ENCODE measurements at places on chromosomes 7 and 10. TPM values are rescaled to one million over a fixed set of nuclear protein-coding genes. Genes with fewer than 3 reads are reported as not detected.
A peak's percentile ranks its signal among the peaks of the same experiment; 100 is the strongest.

DNA sequence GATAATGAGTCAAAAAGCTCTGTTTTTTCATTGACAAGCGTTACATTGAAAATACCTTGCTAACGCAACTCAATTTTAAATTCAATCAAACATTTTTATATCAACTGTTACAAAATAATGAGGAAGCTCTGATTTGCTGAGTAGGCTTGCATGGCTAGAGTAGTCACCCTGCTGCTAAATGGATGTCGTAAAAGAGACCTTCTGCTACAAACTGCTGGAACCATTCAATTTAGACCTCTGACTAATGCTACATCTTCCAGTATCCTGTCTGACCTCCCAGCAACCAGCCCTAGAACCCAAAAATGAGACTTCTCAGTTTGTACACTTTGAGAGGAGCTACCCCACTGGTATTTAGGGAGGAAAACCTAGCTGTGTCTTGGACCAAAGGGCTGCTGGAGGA lies 84.0 kb upstream of the ELMO1 start:
- no peak overlapping the region for H3K4me3 ChIP-seq
- no peak for DNase-seq
- H3K27me3 ChIP-seq, result no peaks in the 10 kb centered on the region
- H3K36me3 ChIP-seq, result no peaks in the 10 kb centered on the region
- H3K4me1 ChIP-seq, result no peaks in the 10 kb centered on the region

- no peaks in the 10 kb centered on the region for H3K36me3 ChIP-seq
- no peak for DNase-seq
- H3K4me1 ChIP-seq, result no peaks in the 10 kb centered on the region
- H3K27me3 ChIP-seq, result no peaks in the 10 kb centered on the region
- H3K27ac ChIP-seq, result no peak overlapping the region
Observed at GRCh38 chr7:2470204-2471021, 5.8 kb downstream of the GRIFIN start.

- H3K4me1 ChIP-seq, result peaks cover under 1% of the 10 kb centered on the region
- no peak overlapping the region for H3K4me3 ChIP-seq
- H3K27me3 ChIP-seq, result no peaks in the 10 kb centered on the region
- no peak for DNase-seq
- no peaks in the 10 kb centered on the region for H3K36me3 ChIP-seq
Observed at GRCh38 chr7:106199024-106199423, 85.8 kb downstream of the NAMPT start.

DNA sequence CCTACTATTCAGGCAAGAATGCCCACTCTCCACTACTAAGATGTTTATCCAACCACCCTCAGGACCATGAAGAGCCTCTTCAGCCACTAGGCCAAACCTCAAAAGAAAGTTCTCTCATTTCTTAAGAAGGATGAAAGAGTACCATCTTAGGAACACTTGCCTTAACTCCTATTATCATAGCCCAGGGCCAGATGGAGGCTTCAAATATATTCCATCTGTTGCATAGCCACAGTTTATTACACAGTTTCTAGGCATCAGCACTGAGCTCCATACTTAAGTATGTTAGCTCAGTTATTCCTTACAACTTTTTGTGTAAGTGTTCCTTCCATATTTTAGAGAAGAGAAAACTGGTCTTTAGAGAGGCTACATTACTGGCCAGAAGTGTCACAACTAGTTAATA lies 37.4 kb upstream of the YAE1 start:
- H3K36me3 ChIP-seq, result no peaks in the 10 kb centered on the region
- H3K4me1 ChIP-seq, result no peaks in the 10 kb centered on the region
- H3K27ac ChIP-seq, result no peak overlapping the region
- H3K4me3 ChIP-seq, result no peak overlapping the region
- no peaks in the 10 kb centered on the region for H3K27me3 ChIP-seq
- no peak for DNase-seq

DNA sequence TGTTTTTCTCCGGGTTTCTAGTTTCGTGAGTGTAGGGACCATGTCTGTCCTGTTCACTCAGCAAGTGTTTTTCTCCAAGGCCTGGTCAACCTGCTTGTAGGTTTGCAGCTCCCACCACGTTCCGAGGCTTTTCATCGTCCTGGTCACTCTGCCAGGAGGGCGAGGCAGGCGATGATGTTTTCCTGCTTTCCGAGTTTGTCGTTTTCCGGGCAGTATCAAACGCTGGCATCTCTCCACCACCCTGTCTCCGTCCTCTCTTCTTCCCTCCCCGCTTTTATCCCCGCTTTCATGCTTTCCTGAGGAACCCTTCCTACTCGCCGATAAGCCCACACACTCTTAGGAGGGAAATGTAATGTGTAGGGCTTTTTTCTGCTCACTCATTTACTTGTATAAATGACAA lies 11.2 kb downstream of the IQCE start:
- peaks cover 1% of the 10 kb centered on the region for H3K4me1 ChIP-seq
- no peak for DNase-seq
- H3K27ac ChIP-seq, result no peak overlapping the region
- H3K36me3 ChIP-seq, result peaks cover 26% of the 10 kb centered on the region
- no peak overlapping the region for H3K4me3 ChIP-seq

DNA sequence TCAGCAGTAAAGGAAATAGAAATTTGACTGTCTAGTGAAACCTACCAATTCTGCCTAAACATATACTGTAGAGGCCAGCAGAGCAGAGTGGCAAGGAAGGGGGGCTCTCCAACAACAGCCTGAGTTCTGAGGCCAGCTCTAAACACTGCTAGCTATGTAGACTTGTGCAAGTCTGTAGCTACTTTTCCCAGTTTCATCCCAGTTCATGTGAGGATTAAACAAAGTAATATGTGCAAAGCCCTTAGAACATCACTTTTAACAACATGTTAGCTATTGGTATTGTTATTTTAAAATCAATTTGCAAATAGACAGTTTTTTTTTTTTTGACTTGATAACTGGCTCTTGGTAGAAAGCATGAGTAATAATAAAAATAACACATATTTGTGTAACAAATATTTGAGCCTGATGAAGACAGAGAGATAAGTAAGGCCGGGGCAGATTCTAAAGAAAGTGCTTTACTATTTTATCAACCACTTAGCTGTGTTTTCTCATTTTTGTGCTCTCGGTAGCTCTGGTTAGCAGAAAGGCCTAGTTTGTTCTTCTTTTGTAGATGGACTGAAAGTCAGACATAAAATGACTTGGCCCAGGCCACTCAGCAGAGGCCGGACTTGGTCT lies 9.3 kb downstream of the CHST12 start:
- peaks cover 15% of the 10 kb centered on the region for H3K4me1 ChIP-seq
- no peaks in the 10 kb centered on the region for H3K36me3 ChIP-seq
- no peak for DNase-seq
- no peak overlapping the region for H3K27ac ChIP-seq
- no peak overlapping the region for H3K4me3 ChIP-seq

GRCh38 chr10:92761571-92761970 lies 71.8 kb downstream of the HHEX start:
- no peaks in the 10 kb centered on the region for H3K36me3 ChIP-seq
- no peak overlapping the region for H3K4me3 ChIP-seq
- H3K27me3 ChIP-seq, result no peaks in the 10 kb centered on the region
- H3K27ac ChIP-seq, result no peak overlapping the region
- no peaks in the 10 kb centered on the region for H3K4me1 ChIP-seq

DNA sequence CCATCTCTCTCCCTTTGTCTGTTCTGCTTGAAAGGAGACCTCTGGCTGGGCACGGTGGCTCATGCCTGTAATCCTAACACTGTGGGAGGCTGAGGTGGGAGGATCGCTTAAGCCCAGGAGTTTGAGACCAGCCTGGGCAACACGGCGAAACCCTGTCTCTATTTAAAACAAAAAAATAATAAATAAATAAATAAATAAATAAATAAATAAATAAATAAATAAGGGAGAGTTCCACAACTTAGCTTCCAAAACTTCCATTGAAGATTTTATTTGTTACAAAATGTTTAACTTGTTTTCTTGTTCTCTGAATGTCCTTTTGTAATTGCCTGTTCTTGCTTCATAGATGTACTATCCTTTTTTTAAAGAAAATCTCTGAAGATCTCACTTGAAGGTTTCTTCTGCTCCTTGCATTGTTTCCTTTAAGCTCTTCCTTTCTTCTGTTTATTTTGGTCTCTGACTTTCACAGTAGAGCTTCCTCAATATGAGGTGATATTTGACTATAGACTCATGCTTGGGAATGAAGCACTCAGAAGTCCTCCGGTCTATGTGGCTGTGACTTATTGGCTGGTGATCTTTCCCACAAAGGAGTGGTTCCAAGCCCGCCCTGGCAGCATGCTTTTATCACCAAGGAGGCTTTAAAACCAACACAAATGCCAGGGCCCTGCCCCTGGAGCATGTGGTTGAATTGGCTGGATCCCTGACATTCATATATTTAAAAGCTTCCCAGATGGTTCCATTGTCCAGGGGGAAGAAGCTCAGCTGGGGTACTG lies 18.1 kb upstream of the NPTX2 start:
- no peak for DNase-seq
- no peaks in the 10 kb centered on the region for H3K4me1 ChIP-seq
- no peaks in the 10 kb centered on the region for H3K36me3 ChIP-seq
- no peak overlapping the region for H3K27ac ChIP-seq

DNA sequence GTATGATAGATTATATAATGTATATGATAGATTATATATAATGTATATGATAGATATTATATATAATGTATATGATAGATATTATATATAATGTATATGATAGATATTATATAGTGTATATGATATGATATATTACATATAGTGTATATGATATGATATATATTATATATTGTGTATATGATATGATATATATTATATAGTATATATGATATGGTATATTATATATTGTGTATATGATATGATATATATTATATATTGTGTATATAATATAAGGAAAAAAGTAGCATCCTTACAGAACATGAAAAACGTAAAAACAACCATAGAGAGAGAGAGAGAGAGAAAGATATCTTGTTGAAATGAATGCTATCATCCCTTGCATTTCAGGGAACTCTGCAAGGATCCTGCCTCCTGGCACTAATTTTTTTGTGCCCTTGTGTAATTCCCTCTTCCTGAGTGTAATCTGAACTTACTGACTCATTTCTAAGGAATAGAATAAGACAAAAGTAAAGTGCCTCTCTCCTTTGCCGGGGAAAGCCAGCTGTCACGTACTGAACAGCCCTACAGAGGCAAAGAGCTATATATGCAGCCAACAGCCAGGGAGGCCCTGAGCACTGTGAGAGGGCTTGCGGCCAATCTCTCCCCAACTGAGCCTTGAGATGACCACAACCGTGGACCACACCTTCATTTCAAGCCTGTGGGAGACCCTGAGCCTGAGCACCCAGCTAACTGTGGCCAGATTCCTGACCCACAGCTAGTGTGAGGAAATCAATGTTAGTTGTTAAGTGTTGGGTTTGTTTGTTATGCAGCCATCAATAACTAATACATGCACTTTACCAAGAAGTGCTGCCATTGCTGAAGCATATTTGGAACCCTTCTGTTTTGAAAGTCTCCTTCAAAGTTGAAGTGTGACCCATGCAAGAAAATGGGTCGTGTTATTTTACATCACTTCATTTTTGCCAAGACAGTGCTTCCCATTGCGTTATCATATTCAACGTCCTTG lies 61.1 kb upstream of the EZH2 start:
- DNase-seq, result no peak
- no peak overlapping the region for H3K4me3 ChIP-seq
- no peaks in the 10 kb centered on the region for H3K36me3 ChIP-seq
- peaks cover 2% of the 10 kb centered on the region for H3K4me1 ChIP-seq
- H3K27me3 ChIP-seq, result no peaks in the 10 kb centered on the region

DNA sequence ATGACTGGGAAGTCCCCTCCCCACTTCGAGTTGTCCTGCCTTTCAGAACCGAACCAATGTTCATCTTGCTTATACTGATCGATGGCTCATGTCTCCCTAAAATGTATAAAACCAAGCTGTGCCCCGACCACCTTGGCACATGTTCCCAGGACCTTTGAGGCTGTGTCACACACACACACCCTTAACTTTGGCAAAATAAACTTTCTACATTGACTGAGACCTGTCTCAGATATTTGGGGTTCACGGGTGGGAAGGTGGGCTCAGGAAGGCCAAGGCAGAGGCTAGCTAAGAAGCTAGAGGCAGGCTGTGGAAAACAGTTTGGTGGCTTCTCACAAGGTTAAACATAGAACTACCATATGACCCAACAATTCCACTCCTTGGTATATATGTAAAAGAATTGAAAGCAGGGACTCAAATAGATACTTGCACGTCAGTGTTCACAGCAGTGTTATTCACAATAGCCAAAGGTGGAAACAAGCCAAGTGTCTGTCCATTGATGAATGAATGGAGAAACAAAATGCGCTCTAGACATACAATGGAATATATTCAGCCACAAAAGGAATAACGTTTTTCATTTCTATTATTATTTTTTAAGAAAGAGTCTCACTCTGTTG lies 15.4 kb downstream of the PRF1 start:
- DNase-seq, result no peak
- no peak overlapping the region for H3K27ac ChIP-seq
- H3K4me1 ChIP-seq, result no peaks in the 10 kb centered on the region
- no peaks in the 10 kb centered on the region for H3K27me3 ChIP-seq

- H3K4me1 ChIP-seq, result no peaks in the 10 kb centered on the region
- H3K27me3 ChIP-seq, result no peaks in the 10 kb centered on the region
- no peaks in the 10 kb centered on the region for H3K36me3 ChIP-seq
- no peak overlapping the region for H3K4me3 ChIP-seq
- H3K27ac ChIP-seq, result no peak overlapping the region
Observed at GRCh38 chr10:19299645-19300044, 251.0 kb downstream of the MALRD1 start.

DNA sequence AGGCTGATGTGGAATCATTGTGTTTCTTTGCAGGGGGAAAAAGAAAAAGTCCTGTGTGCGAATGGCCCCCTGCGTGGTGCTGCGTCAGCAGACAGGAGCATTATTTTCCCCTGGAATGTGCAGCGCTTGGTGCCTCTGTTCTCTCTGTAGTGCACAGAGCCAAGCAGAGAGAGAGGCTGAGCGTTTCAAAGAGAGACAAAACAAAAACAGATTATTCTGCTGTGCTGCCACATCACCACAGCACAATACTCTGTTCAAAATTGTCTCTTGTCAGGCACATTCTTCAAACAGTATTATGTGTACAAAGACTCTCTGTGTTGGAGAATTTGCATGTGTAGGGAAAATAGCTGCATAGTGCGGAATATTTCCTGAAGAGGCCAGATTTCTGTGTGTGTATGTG lies 609.0 kb downstream of the SDK1 start:
- no peak overlapping the region for H3K4me3 ChIP-seq
- DNase-seq, result no peak
- no peaks in the 10 kb centered on the region for H3K27me3 ChIP-seq
- no peak overlapping the region for H3K27ac ChIP-seq

- H3K27me3 ChIP-seq, result peaks cover 9% of the 10 kb centered on the region
- H3K4me1 ChIP-seq, result no peaks in the 10 kb centered on the region
- DNase-seq, result peak; percentile 85
Observed at GRCh38 chr7:43108255-43109011, 4.0 kb upstream of the HECW1 start.

- H3K27me3 ChIP-seq, result no peaks in the 10 kb centered on the region
- peaks cover 3% of the 10 kb centered on the region for H3K4me1 ChIP-seq
- no peak for DNase-seq
- H3K27ac ChIP-seq, result no peak overlapping the region
- no peaks in the 10 kb centered on the region for H3K36me3 ChIP-seq
Observed at GRCh38 chr7:29413626-29414136, 150.0 kb upstream of the PRR15 start.

GRCh38 chr7:47561715-47562446 lies 20.0 kb downstream of the TNS3 start:
- H3K27me3 ChIP-seq, result no peaks in the 10 kb centered on the region
- no peak overlapping the region for H3K4me3 ChIP-seq
- no peaks in the 10 kb centered on the region for H3K4me1 ChIP-seq
- no peak overlapping the region for H3K27ac ChIP-seq

The HOGA1 gene
- total RNA-seq, result 28.8 TPM

The GRM3 gene
- not detected for total RNA-seq

The HOXA1 gene
- 2.4 TPM for total RNA-seq

The MYH16 gene
- total RNA-seq, result not detected

The ATXN7L1 gene
- total RNA-seq, result 18.5 TPM

The TMEM26 gene
- 1.2 TPM for total RNA-seq

The SEC61G gene
- 95.3 TPM for total RNA-seq

Data from kidney (tissue), 22 donors.